MV-4-11 (cell line): ENCODE measurements at places on chromosomes 1 and 21.

- no peak for DNase-seq
Measured at GRCh38 chr1:169427081-169427641, at the start of gene CCDC181. Gene CCDC181, minus strand, starts transcription at chr1:169427474. Its CDS starts 2,547 bp downstream, at chr1:169424927.

- DNase-seq, result no peak
Measured at GRCh38 chr1:201758499-201759050, 70.4 kb upstream of the IPO9 start.

- no peak for DNase-seq
Measured at GRCh38 chr1:183407474-183407873, 10.7 kb downstream of the NMNAT2 start.

DNA sequence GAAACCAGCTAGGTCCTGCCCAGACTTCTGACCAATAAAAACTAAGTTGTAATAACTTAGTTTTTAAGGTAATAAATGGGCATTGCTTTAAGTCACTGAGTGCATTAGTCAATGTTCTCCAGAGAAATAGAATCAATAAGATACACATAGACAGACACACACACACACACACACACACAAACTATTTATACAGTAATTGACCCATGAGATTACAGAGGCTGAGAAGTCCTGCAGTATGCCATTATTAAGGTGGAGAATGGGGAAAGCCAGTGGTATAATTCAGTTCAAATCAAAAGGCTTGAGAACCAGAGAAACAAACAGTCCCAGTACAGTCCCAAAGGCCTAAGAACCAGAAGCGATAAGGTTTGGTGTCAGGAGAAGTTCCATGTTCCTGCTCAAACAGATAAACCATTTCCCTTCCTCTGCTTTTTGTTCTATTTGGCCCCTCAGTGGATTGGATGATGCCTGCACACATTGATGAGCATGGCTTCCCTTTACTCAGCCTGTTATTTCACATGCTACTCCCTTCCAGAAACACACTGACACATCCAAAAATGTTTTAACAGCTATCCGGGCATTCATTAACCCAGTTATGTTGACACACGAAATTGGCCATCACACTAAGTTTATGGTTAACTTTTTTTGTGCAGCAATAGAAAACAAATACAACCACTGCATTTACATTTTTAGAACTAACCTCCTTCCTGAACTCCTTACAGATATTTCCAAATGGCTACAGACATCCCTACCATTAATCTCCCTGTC, 828.2 kb upstream of the NCAM2 start:
- DNase-seq, result no peak

GRCh38 chr1:232483826-232484225, 146.1 kb downstream of the SIPA1L2 start:
- DNase-seq, result no peak

GRCh38 chr21:14243874-14244273, 27.9 kb downstream of the RBM11 start:
- peak; percentile 14 for DNase-seq

GRCh38 chr21:45982758-45983648, 1.4 kb downstream of the COL6A1 start:
- no peak for DNase-seq

DNA sequence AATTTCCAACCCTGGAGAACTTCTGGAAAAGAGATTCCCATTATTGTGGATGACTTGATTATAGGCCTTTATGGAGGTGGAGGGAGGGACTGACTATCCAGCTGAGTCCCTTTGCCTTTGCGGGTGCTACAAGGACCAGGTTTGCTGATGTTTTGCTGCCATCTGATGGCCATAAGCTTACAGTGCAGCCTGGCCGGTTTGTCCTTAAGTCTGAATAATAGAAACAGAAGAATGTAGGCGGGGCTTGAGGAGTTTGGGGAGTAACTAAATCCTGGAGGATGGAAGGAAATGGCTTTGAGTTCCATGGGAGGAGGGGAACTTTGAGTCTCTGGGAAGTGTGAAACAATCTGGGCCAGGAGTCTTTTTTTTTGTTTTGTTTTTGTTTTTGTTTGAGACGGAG, 55.7 kb upstream of the CD1D start:
- DNase-seq, result peak; percentile 77
